ENCODE measurements at places on chromosomes 6 and 20. TPM values are rescaled to one million over a fixed set of nuclear protein-coding genes. Genes with fewer than 3 reads are reported as not detected.

- no peaks in the 10 kb centered on the region for H3K4me1 ChIP-seq
- no peak for DNase-seq
- no peaks in the 10 kb centered on the region for H3K27me3 ChIP-seq
- H3K4me3 ChIP-seq, result no peak overlapping the region
Measured at GRCh38 chr6:9208966-9209365, 773.6 kb upstream of the SLC35B3 start.

- H3K36me3 ChIP-seq, result no peaks in the 10 kb centered on the region
- H3K4me3 ChIP-seq, result no peak overlapping the region
- DNase-seq, result no peak
Measured at GRCh38 chr6:155244434-155244833, 19.4 kb upstream of the CLDN20 start.

DNA sequence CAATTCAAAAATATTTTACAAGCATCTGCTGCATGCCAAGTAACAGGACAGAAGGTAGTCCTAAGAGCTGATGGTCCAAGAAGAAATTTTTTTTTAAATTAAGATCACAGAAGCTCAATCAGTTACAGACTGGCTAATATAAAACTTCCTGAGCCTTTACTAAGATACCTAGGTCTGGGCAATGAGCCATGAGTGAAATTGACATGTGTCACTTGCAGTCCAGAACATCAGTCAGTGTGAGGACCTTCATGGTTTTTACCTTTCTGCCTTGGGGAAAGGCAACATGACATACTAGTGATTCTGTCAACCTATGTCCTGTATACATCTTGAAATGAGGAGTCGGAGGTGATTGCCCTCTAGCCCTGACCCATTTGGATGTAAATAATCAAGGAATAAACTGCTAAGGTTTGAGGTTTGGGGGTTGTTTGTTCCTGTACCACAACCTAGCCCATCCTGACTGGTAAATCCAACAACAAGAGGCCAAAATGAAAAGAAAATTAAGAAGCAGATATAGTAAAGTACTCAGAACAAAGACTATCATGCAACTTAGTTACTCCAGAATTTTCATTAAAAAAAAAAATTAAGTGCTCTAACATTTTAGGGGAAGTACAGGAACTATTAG, 70.0 kb downstream of the CNKSR3 start:
- no peaks in the 10 kb centered on the region for H3K4me1 ChIP-seq
- H3K4me3 ChIP-seq, result no peak overlapping the region
- DNase-seq, result no peak
- no peaks in the 10 kb centered on the region for H3K27me3 ChIP-seq

GRCh38 chr20:46984405-46984804, 89.8 kb downstream of the EYA2 start:
- H3K36me3 ChIP-seq, result no peaks in the 10 kb centered on the region
- peaks cover 7% of the 10 kb centered on the region for H3K4me1 ChIP-seq
- no peaks in the 10 kb centered on the region for H3K27me3 ChIP-seq

GRCh38 chr6:16785496-16785895, 24.2 kb upstream of the ATXN1 start:
- H3K27me3 ChIP-seq, result no peaks in the 10 kb centered on the region
- H3K4me3 ChIP-seq, result no peak overlapping the region
- no peak overlapping the region for H3K27ac ChIP-seq
- H3K4me1 ChIP-seq, result peaks cover 15% of the 10 kb centered on the region
- no peak for DNase-seq
- no peaks in the 10 kb centered on the region for H3K36me3 ChIP-seq

DNA sequence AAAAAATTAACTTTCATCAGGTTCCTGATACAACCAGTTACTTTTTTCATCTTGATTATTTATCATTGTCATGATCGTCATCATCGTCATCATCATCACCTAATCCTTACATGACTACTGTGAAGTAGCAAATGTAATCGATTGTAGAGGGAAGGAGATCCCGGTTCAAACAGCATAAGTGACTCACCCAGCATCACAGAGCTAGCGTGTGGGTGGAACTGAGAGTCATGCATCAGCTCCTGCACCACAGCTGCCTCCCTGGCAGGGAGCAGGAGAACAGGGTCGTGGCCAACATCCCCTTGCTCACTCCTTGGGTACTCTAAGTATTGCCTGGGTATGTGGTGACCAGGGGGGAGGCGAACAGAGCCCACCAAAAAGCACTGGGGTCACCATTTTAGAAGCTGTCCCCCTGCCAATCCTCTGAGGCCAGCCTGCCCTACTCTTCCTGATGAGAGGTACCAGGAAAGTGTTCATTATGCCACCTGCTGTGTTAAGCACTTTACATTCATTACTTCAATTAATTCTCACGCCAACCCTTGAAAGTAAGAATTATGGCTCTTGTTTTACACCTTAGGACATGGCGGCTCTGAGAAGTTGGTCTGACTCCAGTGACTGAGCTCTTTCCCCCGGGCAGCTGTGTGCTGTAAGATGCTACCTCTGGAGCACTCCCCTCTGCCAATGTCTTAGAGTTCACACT, 425.2 kb downstream of the CD83 start:
- no peaks in the 10 kb centered on the region for H3K27me3 ChIP-seq
- no peaks in the 10 kb centered on the region for H3K4me1 ChIP-seq
- DNase-seq, result no peak
- H3K4me3 ChIP-seq, result no peak overlapping the region
- no peak overlapping the region for H3K27ac ChIP-seq

DNA sequence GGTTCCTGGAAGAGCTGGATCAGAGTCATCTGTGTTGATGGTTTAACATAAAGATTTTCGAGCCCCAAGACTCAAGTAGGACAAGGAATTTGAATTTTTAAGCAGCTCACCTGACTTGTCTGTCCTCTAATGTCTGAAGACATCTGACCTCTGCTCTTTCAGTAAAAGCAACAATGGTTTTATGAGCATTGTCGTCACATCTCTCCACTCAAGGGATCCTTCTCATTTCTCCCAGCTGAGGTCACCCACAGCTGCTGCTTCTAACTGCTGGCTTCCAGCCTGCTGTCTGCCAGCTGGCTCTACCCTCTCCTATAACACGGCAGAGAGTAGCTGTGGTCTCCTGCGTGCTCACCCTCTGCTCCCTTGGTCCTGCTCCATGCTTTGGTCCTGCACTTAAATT, 24.7 kb upstream of the HDAC2 start:
- no peaks in the 10 kb centered on the region for H3K36me3 ChIP-seq
- no peak overlapping the region for H3K27ac ChIP-seq
- no peak for DNase-seq
- peaks cover 11% of the 10 kb centered on the region for H3K4me1 ChIP-seq

DNA sequence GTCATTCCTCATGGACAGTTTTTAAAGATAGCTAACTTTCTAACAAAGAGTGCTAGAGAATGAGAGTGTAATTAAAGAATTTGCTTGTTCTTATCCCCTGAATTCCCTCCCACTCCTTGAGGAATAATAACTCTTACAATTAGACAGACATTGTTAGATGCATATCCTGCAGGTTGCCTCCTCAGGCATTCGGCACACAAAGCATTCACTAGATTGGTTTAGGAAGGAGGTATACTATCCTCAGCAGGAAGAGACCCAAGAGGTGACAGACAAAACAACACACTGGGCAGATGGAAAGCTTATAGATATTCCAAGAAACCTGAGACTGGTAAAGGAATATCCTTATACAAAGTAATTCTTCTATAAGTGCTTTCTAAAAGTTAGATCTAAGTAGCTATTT, 109.1 kb upstream of the FAM184A start:
- no peaks in the 10 kb centered on the region for H3K4me1 ChIP-seq
- DNase-seq, result no peak
- no peak overlapping the region for H3K4me3 ChIP-seq
- H3K36me3 ChIP-seq, result peaks cover 27% of the 10 kb centered on the region
- no peak overlapping the region for H3K27ac ChIP-seq

DNA sequence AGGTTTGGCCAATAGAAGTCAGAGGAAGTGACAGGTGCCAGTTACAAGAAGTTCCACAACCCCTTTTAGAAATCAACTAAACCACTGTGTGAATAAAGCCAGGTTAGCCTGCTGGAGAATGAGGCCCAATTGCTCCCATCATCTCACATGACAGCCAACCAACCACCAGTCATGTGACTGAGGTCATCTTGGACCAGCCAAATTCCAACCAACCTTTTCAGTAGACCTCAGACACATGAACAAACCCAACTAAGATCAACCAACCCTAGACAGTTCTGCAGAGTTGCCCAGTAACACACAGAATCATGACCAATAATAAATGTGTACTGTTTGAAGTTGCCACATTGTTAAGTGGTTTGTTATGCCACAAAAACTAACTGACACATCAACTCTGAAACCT, 44.6 kb upstream of the GGTLC1 start:
- H3K27me3 ChIP-seq, result no peaks in the 10 kb centered on the region
- H3K4me1 ChIP-seq, result no peaks in the 10 kb centered on the region
- no peak overlapping the region for H3K27ac ChIP-seq
- H3K36me3 ChIP-seq, result no peaks in the 10 kb centered on the region
- DNase-seq, result no peak

DNA sequence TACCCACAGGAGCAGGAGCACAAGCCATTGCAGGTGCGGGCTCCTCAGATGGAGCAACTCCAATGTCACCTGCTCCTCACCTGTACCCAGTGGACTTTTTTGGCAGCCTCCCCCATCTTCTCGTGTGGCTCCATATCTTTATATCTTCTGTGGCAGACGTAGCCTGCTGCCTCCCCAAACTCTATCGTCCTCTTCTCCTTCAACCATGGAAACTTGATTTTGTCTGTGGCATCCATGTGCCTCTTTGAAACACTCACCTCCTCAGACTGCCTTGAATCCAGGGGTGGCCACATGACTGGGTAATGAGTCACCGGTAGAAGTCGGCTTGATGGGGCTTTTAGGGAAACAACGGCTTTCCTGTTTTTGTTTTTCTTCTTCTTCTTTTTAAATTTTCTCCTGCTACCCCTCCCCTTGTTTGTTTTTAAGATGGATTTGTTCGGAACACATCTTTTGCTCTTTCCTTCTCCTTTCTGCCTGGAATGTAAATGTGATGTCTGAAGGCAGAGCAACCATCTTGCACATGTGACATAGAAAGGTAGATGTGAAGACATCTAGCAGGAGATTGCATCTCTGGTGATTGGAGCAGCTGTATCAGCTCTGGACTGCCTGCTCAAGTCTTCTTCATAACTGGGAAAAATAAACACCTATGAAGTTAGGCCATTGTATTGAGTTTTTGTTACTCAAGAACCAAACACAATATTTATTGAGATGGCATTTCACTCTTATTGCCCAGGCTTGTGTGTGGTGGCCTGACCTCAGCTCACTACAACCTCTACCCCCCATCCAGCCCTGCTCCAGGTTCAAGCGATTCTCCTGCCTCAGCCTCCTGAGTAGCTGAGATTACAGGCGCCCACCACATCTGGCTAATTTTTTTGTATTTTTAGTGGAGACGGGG, 69.9 kb upstream of the DDR1 start:
- H3K36me3 ChIP-seq, result no peaks in the 10 kb centered on the region
- no peak overlapping the region for H3K27ac ChIP-seq
- H3K4me3 ChIP-seq, result no peak overlapping the region
- H3K4me1 ChIP-seq, result peaks cover 39% of the 10 kb centered on the region
- H3K27me3 ChIP-seq, result no peaks in the 10 kb centered on the region

DNA sequence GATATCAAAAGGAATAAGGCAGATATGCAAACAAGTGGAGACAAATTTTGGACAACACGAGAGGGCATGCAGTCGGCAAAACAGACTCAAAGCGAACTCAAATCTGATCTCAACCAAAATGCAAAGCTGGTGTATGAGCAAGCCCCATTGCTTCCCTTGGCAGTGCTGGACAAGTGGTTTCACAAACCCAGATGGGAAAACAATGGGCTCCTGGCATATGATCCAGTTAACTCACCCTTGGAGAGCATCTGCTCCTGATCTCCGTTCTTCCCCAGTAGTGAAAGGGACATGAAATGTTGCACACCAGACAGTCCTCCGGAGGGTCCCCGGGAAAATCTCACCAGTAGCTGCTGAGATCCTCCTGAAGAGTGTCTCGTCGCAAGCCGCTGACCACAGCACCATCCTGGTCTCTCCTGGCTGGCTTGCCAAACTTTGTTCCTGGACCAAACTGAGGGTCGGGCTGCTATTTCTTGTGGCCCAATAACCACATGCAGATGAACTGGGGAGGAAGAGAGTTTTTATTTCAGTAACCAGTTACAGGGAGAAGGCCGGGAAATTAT, 84.3 kb upstream of the THBS2 start:
- H3K36me3 ChIP-seq, result no peaks in the 10 kb centered on the region
- peaks cover 29% of the 10 kb centered on the region for H3K4me1 ChIP-seq
- no peaks in the 10 kb centered on the region for H3K27me3 ChIP-seq
- no peak for DNase-seq
- no peak overlapping the region for H3K4me3 ChIP-seq

GRCh38 chr6:26071135-26071534, 16.1 kb upstream of the HFE start:
- H3K27me3 ChIP-seq, result no peaks in the 10 kb centered on the region
- no peak overlapping the region for H3K4me3 ChIP-seq
- DNase-seq, result no peak
- H3K27ac ChIP-seq, result no peak overlapping the region
- H3K36me3 ChIP-seq, result no peaks in the 10 kb centered on the region
- H3K4me1 ChIP-seq, result peaks cover 1% of the 10 kb centered on the region

DNA sequence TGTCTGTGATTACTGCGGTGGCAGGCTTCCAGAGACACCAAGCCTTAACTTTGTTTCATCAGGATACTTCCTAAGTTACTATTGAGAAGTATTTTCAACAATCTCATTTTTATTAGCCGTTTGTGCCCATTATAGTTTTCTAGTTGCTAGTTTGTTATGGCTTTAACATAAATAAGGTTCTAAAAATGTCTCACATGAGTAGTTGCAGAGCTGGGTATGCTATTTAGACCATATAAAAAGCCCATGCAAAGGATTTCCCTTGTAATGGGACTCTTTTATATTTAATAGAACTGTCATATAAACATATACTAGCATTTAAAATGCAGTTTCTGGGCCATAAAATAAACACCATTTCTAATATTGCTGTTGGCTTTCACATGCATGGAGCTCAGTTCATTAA, 205.3 kb upstream of the TCF21 start:
- no peak overlapping the region for H3K27ac ChIP-seq
- H3K36me3 ChIP-seq, result no peaks in the 10 kb centered on the region
- no peak overlapping the region for H3K4me3 ChIP-seq
- H3K27me3 ChIP-seq, result no peaks in the 10 kb centered on the region
- no peak for DNase-seq

Gene ELMO2
- total RNA-seq, result 46.7 TPM

Gene BPIFB2
- not detected for total RNA-seq

Gene BPIFA1
- not detected for total RNA-seq
